ENCODE measurements at places on chromosomes 5 and 9.

DNA sequence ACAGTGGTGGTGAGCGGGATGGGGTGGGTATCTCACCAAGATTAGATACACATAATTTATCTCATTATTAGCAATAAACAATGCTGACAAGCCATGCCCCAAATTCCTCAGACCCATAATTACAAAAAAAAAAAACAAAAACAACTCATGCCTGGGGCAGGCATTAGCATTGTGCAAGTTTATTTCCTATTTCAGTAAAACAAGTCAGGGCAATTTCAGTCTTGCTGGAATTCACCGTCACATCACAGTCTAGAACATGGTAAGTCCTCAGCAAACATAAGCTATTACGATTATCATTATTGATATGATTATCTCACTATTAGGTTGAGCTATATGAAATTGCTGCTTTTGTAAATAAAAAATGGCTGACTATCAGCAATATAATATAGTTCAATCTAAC is 57.5 kb upstream of the GNAQ start:
- no peak for DNase-seq

DNA sequence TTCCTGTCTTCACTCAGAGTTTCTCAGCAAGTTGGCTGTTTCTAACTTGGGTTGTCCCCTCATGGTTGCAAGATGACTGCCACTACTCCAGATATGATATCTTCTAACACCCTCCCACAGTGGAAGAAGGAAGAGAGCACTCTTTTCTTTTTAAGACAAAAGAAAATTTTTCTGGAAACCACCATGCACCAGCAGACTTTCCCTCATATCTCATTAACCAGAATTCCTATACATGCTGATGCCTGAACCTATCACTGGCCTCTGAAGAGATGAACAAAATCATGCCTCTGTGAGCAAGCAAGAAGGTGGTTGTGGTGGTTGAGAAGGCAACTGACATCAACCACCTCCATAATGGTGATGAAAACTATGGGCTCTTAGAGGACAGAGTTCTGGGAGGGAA is 56.8 kb downstream of the FEM1C start:
- no peak for DNase-seq

DNA sequence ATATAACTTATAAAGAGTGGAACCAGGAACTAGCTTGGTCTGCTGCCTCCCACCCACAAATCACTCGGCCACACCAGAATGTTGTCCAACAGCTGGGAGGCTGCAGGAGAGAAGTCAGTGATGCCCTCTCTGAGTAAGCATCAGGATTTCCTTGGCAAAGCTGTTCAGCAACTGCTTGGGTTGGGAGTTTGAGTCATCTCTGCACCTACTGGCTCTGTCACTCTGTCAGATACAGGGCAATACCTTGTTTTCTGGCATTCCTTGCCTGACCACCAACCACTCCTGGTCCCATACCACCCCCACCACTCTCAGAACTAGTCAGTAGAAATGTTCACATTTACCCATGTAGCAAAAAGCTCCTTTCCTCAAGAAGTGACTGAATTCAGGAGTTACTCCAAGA is 36.8 kb upstream of the GCNT4 start:
- no peak for DNase-seq

DNA sequence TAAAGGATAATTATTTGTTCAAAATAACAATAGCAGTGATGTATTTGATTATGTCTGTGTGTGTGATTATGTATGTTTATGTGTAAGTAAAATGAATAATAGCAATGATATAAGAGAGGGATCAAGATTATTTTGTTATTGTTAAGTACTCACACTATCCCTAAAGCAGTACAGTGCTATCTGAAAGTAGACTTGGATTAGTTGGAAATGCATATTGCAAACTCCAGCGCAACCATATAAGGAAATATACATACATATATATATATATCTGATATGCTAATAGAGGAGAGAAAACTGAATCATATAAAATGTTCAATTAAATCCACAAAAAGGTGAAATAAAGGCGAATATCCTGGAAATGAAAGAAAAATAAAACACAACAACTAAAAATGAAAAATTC is 268.4 kb downstream of the HINT1 start:
- no peak for DNase-seq

GRCh38 chr5:136712628-136713027 is 347.3 kb upstream of the TRPC7 start:
- no peak for DNase-seq

- DNase-seq: no peak
Measured at GRCh38 chr9:71758785-71759184, 9.5 kb downstream of the CEMIP2 start.

DNA sequence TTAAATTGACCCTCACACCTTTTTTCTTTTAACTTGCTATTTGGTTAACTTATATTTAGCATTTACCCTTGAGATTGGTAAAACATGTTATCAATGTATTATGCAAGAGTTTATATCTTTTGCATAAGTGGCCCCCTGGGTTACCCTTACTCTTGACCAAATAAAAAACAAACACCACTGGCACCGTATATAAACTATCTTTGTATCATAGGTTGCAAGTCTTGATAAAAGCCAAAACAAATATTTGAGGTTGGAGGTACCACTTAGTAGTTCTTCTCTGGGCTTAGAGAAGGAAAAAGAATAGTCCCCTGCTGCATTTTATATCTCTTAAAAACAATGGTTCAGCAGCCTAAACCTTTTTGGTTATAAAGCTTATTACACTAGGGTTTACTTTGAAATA is 61.3 kb downstream of the WDR36 start:
- no peak for DNase-seq

- DNase-seq: no peak
Measured at GRCh38 chr5:67200809-67201562, 4.4 kb upstream of the CD180 start.

DNA sequence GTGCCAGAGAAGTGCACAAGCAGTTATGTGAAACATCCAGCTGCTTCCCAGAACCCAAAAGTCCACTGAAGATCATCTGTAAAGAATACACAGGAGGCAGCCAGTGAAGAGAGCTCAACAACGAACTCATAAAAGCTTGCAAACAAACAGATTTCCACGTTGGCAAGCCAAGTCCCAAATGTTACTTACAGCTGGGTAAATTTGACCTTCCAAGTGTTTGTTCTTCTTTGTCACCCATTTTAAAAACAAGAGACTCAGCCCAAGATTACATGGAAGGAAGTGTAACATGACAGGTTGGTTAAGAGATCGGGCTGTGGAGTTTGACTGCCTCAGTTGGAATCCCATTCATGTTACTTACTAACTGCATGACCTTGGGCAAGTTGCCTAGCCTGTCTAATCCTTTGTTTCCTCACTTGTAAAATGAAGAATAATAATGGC is 174.9 kb upstream of the PAPPA start:
- no peak for DNase-seq

All from stimulated activated CD8-positive, alpha-beta memory T cell treated with anti-CD3 and anti-CD28 coated beads, Interleukin-2, amount 100 ng/mL, for 1 hour (primary cell).